ENCODE measurements at places on chromosomes 16 and 17. TPM values are rescaled to one million over a fixed set of nuclear protein-coding genes. Genes with fewer than 3 reads are reported as not detected.

RAPGEFL1 gene
- total RNA-seq: 3.8 TPM

SEZ6L2 gene
- 1.4 TPM for total RNA-seq

GNGT2 gene
- total RNA-seq: 0.45 TPM

GRCh38 chr16:84103678-84104077 lies 13.1 kb downstream of the MBTPS1 start:
- peak; percentile 30 for DNase-seq

CES3 gene
- total RNA-seq: not detected

DNA sequence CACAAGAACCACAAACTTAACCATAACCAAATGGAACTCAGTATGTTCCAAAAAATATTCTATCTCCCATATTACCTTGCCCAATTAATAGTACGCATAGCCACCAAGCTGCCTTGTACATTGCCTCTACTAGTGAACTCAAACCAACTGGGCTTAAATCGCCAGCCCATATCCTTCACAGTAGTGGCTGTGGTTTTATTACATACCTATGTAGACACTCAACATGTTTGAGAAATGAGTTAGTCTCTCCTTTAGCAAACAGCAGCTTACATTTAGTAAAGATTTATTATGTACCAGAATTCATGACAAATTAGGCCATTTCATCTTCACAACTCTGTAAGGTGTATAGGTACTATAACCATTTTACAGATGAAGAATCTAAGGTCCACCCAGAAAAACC lies 41.4 kb downstream of the GRB2 start:
- peak; percentile 67 for DNase-seq

GRCh38 chr16:29784901-29785500 lies 5.5 kb upstream of the KIF22 start:
- peak; percentile 55 for DNase-seq

HSPB9 gene
- not detected for total RNA-seq

- DNase-seq: no peak
These were observed 8.5 kb upstream of the HOXB9 start for GRCh38 chr17:48634493-48635208.

C17orf50 gene
- not detected for total RNA-seq

GRCh38 chr16:2838928-2839327 lies 8.8 kb downstream of the ZG16B start:
- peak; percentile 88 for DNase-seq

DNA sequence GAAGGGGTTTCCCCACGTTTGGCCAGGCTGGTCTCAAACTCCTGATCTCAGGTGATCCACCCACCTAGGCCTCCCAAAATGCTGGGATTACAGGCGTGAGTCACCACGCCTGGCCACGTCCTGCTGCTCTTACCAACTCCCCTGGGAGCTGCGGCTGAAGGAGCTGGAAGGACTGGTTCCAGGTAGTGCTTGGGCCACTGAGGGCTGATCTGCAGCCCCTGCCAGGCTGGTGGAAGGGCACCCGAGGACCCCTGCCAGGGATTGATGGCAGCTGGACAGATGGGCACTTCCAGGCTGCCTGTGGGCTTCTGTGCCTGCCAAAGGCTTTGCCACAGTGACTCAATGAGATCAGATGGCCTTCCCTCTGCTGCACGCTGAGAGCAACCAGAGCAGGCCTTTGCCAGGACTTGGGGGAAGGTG lies 2.3 kb downstream of the OXLD1 start:
- DNase-seq: no peak
